ENCODE measurements at places on chromosomes 6 and 20.

DNA sequence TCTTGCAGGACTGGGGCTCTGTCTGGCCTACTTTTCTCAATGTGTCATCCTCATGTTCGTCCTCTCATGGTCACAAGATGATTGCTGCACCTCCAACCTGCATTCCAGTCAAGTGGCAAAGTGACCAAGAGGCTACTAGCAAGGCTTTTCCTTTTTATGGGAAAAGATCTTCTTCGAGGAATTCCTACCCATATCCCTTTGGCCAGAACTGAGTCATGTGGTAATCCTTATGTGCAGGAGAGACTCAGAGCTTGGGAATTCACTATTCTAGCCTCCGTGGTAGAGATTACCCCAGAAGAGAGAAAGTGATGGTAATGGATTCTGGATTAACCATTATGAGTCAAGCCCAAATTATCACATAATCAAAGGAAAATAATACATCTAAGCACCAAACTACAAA lies 162.7 kb downstream of the KCNQ5 start:
- peak; percentile 88 for DNase-seq

DNA sequence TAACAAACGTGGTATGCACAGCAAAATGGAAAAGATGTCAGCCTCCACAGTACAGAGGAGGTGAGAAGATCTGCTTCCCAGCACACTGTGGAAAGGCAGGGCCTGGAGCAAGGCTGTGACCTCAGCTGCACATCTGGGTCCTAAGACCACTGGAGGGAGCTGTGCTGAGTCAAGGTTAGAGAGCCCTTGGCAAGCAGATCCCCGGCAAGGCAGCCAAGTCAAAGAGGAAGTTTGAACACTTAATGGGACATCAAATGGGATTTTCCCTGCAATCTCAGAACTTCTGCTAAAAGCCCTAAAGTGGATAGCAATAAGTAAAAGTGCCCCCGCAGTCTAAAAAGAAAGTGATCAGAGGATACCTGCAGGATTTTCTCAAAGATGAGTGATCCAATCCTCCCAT lies 39.5 kb downstream of the UNC5CL start:
- DNase-seq = peak; percentile 27

DNA sequence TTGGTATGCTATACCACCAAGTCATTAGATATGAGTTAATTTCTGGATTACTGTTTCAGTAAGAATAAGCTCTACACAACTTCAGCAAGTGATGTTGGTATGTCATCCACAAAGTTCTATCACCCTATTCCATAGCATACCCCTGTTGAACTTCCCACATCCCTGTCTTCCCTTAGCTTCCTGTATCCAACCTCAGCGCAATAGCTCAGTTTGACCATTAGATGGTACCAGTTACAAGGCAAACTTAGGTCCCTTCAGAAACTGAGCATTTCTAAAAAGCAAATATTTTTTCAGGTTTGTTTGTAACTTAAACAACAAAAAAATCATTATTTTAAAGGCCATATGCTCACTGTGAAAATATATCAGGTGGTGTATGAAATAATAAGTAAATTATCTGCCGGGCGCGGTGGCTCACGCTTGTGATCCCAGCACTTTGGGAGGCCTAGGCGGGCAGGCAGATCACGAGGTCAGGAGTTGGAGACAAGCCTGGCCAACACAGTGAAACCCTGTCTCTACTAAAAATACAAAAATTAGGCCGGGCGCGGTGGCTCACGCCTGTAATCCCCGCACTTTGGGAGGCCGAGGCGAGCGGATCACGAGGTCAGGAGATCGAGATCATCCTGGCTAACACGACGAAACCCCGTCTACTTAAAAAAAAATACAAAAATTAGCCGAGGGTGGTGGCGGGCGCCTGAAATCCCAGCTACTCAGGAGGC lies 8.8 kb upstream of the MOG start:
- DNase-seq = no peak

DNA sequence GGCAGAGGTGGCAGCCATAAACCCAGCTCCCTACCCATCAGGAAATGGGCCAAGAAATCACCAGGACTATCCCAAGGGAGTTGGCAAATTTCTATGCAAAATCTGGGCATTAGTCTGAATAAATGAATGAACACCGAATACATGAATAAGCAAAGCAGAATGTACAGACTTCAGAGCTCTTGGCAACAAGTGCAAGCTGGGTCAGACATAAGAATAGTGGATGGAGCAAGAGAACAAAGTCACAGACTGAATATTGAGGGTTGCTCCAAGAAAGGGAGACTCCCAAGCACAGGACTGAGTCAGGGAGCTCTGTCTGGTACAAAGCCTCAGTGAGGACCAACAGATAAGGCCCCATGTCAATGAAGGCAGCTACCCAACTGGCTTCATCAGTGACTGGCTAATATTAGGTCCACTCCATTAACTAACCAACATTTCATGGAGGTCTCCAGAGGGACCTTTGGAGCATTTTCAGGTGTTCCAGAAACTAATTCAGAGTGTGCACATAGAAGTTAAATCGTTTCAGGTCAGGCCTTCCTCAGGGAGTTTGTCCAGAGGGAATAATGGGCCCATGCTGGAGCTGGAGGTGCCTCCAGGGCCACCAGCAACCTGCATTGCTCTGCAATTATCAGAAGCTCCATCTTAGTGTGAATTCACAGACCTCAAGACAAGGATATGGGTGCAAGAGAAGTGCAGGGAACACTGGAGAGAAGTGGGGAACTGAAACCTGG lies 191.5 kb upstream of the RALGAPA2 start:
- DNase-seq = no peak

GRCh38 chr6:105872249-105872648 lies 213.9 kb upstream of the PRDM1 start:
- no peak for DNase-seq

DNA sequence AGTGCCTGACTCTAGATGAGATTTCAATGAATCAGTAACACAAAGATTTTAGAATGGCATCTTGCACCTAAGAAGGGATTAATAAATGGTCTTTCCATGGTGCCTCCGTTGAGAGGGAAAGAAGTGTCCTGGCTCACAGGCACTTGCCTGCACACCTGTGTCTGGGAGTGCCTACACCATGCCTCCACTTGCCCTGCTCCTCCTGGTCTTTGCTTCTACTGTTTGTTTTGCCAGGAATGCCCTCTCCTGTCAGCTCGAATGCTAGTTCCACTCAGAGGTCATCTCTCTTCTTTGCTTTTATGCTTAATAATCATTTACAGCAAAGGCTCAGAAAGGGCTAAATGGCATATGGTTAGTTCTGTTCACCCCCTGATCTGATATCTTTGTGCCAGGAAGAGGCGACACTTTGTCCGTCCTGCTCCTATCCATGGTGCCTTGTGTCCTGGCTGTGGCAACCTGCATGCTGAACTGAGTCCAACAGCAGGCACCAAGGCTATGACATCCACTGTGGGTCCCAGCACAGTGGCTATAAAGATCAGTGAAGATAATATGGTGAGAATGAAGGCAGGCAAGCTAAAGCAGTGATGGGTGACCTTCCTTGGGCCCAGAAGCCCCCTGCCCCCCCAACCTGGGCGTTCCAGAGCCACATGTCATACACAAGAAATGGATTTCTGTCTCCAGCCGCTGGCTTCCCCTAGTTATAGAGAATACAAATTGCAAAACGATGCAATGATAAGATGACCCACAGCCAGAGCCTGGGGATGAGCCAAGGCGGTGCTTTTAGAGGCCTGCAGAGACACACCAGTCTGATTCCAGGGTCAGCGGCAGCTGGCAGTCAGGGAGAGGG lies 1.4 kb downstream of the C6orf132 start:
- no peak for DNase-seq

GRCh38 chr6:15887491-15888461 lies 224.9 kb upstream of the DTNBP1 start:
- DNase-seq = no peak

- no peak for DNase-seq
Measured at GRCh38 chr20:62820962-62821725, 4.3 kb downstream of the COL9A3 start.

DNA sequence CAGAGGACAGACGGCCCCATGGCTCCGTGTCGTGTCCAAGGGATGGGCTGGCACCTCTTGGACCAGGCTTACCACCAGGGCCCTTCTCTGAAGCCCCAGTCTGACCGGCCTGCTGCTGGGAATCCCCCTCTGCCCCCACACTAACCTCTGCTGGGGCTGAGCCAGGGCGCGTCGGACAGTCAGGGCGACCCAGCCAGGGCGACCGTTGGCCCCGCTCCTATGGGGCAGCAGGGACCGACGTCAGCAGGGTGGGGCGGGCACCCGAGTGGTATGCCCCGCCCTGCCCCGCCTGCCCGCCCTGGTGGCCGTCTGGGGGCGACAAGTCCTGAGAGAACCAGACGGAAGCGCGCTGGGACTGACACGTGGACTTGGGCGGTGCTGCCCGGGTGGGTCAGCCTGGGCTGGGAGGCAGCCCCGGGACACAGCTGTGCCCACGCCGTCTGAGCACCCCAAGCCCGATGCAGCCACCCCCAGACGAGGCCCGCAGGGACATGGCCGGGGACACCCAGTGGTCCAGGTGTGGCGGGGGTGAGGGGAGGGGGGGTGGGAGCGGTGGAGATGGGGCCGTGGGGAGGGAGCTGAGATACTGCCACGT lies at the start of gene SLC17A9:
Gene SLC17A9 (plus strand): TSS at position 337 of the 595 bp plus-strand sequence. CDS start 122 bp downstream, at position 459.
- DNase-seq = peak; percentile 62

DNA sequence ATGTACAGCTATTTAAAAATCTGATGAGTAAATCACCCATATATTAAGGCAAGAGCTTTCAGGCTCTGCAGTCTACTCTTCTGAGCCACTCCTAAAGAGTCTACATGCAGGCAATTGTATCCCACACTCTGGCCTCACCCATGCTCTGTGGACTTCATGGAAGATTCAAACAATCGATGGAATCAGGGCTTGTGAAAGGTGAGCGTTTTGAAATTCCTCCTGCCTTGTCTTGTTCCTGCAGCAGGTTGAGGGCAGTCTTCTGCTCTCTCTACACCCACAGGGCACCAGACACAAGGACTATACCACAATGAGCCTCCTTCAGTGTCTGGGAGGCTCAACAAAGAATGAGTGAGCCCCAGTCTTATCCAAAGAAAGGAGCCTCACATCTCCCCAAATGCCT lies 51.1 kb downstream of the TBC1D7 start:
- no peak for DNase-seq

- DNase-seq = peak; percentile 91
Measured at GRCh38 chr6:28252009-28252975, at the start of gene ZKSCAN4. TSS of gene ZKSCAN4 (minus strand) at chr6:28252269. CDS start at chr6:28251980, 289 bp downstream.

DNA sequence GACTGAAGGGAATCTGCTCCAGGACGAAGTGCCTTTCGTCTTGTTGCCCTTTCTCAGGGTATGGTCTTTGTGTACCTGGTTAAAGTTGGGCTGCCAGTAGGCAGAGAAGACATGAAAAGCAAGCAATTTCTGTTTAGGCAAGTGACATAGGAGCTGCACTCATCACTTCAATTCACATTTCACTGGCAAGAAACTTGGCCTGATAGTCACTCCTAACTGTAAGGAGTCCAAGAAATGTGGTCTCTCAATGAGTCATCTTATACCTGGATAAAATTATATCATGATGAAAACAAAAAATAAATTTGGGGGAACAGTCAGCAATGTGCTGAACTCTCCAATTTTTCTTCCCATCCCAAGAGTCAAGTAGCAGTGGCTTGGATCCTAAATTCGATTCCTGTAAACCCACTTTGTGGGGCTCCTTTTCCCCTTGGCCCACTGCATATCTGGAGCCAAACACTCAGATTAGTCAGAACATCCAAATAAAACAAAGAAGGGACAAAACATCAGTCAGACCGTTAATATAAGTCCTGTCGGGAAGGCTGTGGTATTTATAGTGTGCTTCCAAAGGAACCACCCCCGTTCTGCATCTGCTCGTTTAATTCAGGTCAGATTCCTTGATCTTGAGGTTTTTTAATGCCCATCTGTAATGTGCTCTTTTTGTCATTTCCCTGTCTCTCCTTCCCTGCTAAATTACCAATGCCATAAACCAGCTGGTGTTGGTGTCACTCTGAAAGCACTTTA lies 5.0 kb upstream of the GABRR1 start:
- no peak for DNase-seq

GRCh38 chr6:147080225-147080624 lies 124.0 kb upstream of the STXBP5 start:
- DNase-seq = no peak

DNA sequence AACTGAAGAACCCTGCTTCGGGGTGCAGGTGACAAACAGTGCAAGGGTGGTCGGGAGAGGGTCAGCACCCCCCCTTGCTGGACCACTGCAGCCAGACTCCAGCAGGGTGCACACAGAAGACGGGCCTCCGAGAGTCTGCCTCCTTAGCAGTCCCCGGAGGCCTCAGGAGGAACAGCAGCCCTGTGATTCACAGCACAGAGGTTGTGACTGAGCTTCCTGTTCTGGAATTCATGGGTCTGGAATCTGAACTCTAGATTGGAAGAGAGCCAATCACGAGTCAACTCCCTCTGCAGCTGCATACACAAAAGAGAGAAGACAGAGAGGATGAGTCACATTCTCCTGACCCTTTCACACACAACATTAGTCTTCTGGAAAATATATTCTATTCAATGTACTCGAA lies 249.0 kb upstream of the OPRM1 start:
- peak; percentile 92 for DNase-seq
